Panc1 (cell line): ENCODE measurements at places on chromosomes 6 and 20. TPM values are rescaled to one million over a fixed set of nuclear protein-coding genes. Genes with fewer than 3 reads are reported as not detected.

DNA sequence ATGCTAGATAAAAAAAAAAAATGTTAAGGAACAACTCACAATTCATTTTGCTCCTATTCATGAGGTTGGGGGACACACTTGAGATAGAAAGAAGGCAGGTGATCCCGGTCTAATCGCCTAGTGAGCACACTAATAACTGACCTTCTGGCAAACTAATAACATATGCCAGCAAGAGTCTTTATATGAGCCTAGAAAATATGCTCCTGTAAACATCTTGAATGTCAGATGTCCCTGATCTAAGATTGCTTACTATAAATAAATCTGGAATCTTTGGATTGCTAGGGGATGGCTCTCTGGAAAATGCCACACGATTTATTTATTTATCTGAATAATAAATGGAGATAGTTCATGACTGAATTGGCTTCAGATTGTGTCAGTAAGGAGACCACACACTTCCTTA is 821.9 kb downstream of the GRIK2 start:
- DNase-seq: no peak
- H3K4me3 ChIP-seq: no peak overlapping the region
- no peak overlapping the region for H3K27ac ChIP-seq

- peaks cover 6% of the 10 kb centered on the region; the same call in 1 of the 2 replicates for H3K4me1 ChIP-seq
- no peaks in the 10 kb centered on the region for H3K27me3 ChIP-seq
- DNase-seq: no peak
These were observed 128.8 kb downstream of the FOXO3 start for GRCh38 chr6:108689272-108690161.

GRCh38 chr6:73610444-73611275 is 43.1 kb downstream of the SLC17A5 start:
- peaks cover 19% of the 10 kb centered on the region for H3K4me1 ChIP-seq
- H3K4me3 ChIP-seq: no peak overlapping the region; the same call in 1 of the 2 replicates
- DNase-seq: peak; percentile 63
- H3K27me3 ChIP-seq: no peaks in the 10 kb centered on the region

GRCh38 chr6:47105469-47106178 is 63.5 kb upstream of the ADGRF1 start:
- no peaks in the 10 kb centered on the region for H3K4me1 ChIP-seq
- no peak overlapping the region for H3K4me3 ChIP-seq
- no peaks in the 10 kb centered on the region for H3K36me3 ChIP-seq
- no peaks in the 10 kb centered on the region for H3K27me3 ChIP-seq
- H3K27ac ChIP-seq: peak overlapping the region; percentile 46; the same call in 1 of the 2 replicates

- DNase-seq: no peak
- no peak overlapping the region for H3K4me3 ChIP-seq
- no peaks in the 10 kb centered on the region for H3K36me3 ChIP-seq
- H3K27ac ChIP-seq: no peak overlapping the region
- H3K27me3 ChIP-seq: no peaks in the 10 kb centered on the region
- H3K4me1 ChIP-seq: no peaks in the 10 kb centered on the region
These were observed 191.6 kb upstream of the MOCS1 start for GRCh38 chr6:40125680-40126394.

DNA sequence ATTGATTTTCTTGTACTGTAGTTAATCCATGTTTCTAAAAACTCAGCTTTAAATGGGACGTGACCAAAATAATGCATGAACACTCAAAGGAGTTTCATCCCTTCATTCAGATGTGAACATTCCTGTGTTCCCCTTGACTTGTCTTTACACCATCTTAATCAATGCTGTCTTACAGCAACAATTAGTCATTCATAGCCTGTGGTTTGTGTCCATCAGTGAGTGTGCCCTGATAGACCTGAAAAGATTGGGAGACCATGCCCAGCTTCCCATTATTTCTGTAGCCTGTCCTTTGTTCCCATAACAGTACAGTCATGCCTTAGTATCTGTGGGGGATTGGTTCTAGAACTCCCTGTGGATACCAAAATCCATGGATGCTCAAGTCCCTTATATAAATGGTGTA is 23.9 kb downstream of the NT5E start:
- no peak for DNase-seq
- no peaks in the 10 kb centered on the region for H3K27me3 ChIP-seq
- no peak overlapping the region for H3K27ac ChIP-seq

- peaks cover 13% of the 10 kb centered on the region for H3K36me3 ChIP-seq
- no peaks in the 10 kb centered on the region for H3K4me1 ChIP-seq
- H3K27ac ChIP-seq: no peak overlapping the region
These were observed 99.6 kb downstream of the SSR1 start for GRCh38 chr6:7213416-7213815.

- no peak overlapping the region for H3K27ac ChIP-seq
- no peaks in the 10 kb centered on the region; the same call in 1 of the 2 replicates for H3K4me1 ChIP-seq
- DNase-seq: no peak
- H3K27me3 ChIP-seq: no peaks in the 10 kb centered on the region
- H3K36me3 ChIP-seq: no peaks in the 10 kb centered on the region
These were observed 64.1 kb downstream of the MMS22L start for GRCh38 chr6:97218912-97219311.

- H3K27ac ChIP-seq: no peak overlapping the region
- DNase-seq: no peak
- no peaks in the 10 kb centered on the region for H3K27me3 ChIP-seq
- H3K4me1 ChIP-seq: no peaks in the 10 kb centered on the region
These were observed 39.5 kb upstream of the ZFAND3 start for GRCh38 chr6:37779902-37780628.

- no peaks in the 10 kb centered on the region for H3K4me1 ChIP-seq
- H3K27me3 ChIP-seq: no peaks in the 10 kb centered on the region
- no peak for DNase-seq
- no peak overlapping the region for H3K27ac ChIP-seq
- no peak overlapping the region for H3K4me3 ChIP-seq
- H3K36me3 ChIP-seq: no peaks in the 10 kb centered on the region
These were observed 294.0 kb downstream of the CLIC5 start for GRCh38 chr6:45721665-45722064.

DNA sequence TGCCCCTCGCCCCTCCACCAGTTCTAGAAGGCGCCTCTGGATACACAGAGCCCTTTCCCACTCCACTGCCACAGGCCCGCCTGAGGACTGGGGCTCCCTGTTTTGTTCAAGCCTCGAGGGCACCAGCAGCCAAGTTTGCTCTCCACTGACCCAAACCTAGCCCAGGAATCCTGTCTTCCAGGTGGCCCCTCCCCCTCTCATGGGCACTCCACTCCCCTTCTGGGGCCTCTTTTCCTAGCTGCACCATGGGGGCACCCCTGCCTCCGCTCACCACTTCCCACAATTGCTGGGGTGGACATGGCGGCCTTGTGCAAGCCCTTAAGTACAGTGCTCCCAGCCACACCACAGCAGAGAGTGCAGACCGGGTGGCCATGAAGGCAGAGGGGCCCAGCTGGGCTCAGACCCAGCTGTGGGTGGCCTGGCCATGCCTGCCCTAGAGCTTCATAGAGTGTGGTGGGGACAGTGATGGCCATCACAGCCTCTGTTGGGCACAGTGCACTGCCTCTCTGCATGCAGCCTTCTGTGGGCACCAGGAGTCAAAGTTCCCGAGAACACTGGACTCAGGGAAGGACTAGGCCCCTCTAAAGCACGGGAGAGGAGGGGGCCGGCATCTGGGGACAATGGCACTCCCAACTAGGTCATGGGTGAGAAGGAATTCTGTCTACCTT is 1.3 kb downstream of the MYL9 start:
- no peaks in the 10 kb centered on the region for H3K27me3 ChIP-seq
- peak overlapping the region; percentile 59; the same call in 1 of the 2 replicates for H3K4me3 ChIP-seq
- peak overlapping the region; percentile 12; the same call in 1 of the 2 replicates for H3K27ac ChIP-seq
- H3K36me3 ChIP-seq: no peaks in the 10 kb centered on the region
- DNase-seq: no peak

DNA sequence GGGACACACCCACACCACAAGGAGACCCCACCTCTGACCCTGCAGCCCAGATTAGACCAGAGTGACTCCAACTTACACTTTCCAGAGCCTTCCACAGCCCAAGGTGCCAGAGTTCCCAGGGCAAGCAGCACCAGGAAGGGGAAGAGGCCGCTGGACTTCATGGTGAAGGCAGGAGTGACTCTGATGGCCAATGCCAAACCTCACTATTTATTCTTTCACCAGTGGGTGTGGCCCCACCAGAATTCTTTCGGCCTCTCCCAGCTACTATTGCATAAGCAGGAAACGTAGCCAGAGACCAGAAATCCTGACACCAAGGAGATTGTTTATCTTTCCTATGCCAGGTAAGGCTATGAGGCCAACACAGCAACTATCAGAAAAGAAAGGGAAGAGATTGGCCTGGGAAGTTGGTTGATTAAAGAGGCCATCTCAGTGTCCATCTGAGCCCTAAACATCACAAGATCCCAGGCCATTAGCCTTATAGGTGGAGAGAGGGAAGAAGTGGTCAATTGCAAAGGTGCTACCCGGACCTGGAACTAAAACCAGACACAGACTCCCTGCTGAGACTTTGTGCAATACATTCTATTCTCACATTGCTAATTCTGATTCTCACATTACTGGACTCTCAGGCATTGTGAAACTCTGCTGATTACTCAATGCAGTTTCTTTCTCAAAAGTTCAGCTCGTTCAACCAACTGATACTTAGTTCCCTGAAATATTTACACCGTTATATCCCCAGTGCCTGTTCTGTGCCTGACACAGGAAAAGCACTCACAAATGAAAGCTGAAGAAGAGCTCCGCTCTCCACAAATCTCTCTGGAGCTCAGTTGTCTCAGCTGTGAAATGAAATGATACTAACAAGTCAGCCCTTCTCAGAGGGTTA is at the start of gene SLPI:
SLPI (minus strand) TSS at position 182 of the 880 bp plus-strand sequence; CDS start at position 161, 21 bp downstream.
- peaks cover 7% of the 10 kb centered on the region for H3K27me3 ChIP-seq
- H3K4me1 ChIP-seq: no peaks in the 10 kb centered on the region
- no peaks in the 10 kb centered on the region for H3K36me3 ChIP-seq
- no peak within 1 kb of the TSS for H3K4me3 ChIP-seq

DNA sequence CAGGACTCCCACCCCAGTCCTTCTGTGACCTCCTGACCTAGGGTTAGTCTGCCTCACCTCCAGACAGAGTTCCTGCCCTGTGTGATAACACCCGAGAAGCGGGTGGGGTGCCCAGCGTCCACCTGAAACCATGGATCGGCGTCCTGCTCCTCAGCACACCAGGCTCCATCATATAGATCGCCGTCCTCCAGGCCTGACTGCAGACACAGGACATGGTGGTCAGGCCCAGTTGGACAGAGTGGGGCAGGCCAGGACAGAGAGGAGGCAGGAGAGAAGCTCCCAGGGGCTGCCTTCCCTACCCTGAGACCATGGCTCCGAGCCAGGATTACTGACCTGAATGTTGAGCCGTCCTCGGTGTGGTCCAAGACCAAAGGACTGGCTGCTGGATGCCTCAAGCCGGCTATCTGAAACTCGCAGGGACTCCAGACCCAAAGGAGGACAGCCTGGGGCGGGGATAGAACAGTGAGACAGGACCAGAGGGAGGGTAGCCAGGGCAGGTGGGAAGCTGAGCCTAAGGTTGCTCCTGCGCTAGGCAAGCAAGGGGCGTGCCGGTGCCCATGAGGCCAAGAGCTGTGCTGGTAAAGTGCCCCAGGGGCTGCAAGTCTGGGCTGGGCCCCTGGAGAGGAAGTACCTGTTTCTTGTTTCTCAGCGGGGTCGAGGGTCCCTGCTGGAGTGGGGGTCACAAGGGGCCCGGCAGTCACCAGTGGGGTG is 2.2 kb downstream of the CPXM1 start:
- no peaks in the 10 kb centered on the region; the same call in 1 of the 2 replicates for H3K4me1 ChIP-seq
- H3K4me3 ChIP-seq: no peak overlapping the region
- H3K27ac ChIP-seq: no peak overlapping the region
- H3K27me3 ChIP-seq: peaks cover 17% of the 10 kb centered on the region; the same call in 1 of the 2 replicates

- no peak overlapping the region for H3K27ac ChIP-seq
- no peaks in the 10 kb centered on the region for H3K4me1 ChIP-seq
- no peaks in the 10 kb centered on the region for H3K36me3 ChIP-seq
- no peak for DNase-seq
- no peaks in the 10 kb centered on the region for H3K27me3 ChIP-seq
- H3K4me3 ChIP-seq: no peak overlapping the region
These were observed 11.3 kb downstream of the TULP4 start for GRCh38 chr6:158323561-158323958.

DNA sequence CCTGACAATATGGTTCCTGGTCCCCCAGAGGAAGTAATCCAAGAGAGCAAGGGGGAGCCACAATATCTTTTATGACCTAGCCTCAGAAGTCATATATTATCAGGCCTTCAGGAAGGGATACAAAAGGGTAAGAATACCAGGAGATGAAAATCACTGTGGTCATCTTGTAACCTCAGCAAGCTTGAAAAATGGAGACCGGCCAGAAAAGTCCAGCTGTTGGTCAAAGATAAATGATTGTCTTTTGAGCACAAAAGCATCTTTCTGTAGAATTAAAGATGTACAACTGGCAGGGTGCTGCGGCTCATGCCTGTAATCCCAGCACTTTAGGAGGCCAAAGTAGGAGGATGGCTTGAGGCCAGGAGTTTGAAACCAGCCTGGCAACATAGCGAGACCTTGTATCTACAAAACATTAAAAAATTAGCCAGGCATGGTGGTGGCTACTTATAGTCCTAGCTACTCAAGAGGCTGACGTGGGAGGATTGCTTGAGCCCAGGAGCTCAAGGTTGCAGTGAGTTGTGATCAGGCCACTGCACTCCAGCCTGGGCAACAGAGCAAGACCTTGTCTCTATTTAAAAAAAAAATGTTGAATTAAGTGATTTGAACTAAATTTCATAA is 118.0 kb upstream of the MARCKS start:
- H3K4me3 ChIP-seq: no peak overlapping the region
- no peaks in the 10 kb centered on the region for H3K27me3 ChIP-seq
- H3K36me3 ChIP-seq: no peaks in the 10 kb centered on the region

DNA sequence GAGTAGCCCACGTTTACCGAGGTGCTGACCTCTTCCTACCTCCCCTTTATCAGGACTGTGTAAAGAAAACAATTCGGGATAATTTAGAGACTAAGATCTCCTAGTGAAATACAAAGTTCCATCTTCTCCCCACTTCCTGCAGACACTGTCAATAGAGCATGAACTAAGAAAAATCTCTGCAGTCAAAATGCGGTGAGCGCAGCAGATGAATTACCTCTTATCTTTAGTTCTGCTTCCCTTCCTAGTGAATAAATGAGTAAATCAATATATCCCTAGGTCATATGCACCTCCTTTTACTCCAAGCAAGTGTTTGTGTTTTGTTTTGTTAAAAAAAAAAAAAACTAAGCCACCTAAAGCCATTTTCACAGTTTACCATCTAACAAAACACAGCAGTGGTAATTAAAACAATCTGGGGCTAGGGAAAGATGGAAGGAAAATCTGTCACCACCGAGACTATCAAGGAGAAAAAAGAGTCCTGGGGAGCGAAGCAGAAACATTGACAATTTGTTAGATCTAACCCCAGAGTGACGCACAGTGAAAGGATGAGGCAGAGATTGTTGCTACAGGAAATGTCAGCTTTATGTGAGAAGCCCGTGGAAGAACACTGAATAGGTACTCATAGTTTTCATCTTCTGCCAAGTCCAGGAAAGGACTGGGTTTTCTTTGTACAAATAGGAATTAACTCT is 159.4 kb upstream of the SPTLC3 start:
- H3K27me3 ChIP-seq: no peaks in the 10 kb centered on the region
- H3K4me3 ChIP-seq: no peak overlapping the region
- H3K27ac ChIP-seq: no peak overlapping the region
- no peak for DNase-seq
- no peaks in the 10 kb centered on the region for H3K36me3 ChIP-seq
- H3K4me1 ChIP-seq: no peaks in the 10 kb centered on the region

Gene CD83
- 5.3 TPM for total RNA-seq

Gene FOXQ1
- total RNA-seq: 11.7 TPM

Gene ULBP2
- 0.69 TPM for total RNA-seq

Gene SRMS
- not detected for total RNA-seq

Gene AGER
- 3.7 TPM for total RNA-seq

Gene IPCEF1
- 0.28 TPM for total RNA-seq

Gene ZFP57
- not detected for total RNA-seq

Gene PKIB
- 1.1 TPM for total RNA-seq
